SK-N-SH (cell line): ENCODE measurements at places on chromosomes 12 and 14.

DNA sequence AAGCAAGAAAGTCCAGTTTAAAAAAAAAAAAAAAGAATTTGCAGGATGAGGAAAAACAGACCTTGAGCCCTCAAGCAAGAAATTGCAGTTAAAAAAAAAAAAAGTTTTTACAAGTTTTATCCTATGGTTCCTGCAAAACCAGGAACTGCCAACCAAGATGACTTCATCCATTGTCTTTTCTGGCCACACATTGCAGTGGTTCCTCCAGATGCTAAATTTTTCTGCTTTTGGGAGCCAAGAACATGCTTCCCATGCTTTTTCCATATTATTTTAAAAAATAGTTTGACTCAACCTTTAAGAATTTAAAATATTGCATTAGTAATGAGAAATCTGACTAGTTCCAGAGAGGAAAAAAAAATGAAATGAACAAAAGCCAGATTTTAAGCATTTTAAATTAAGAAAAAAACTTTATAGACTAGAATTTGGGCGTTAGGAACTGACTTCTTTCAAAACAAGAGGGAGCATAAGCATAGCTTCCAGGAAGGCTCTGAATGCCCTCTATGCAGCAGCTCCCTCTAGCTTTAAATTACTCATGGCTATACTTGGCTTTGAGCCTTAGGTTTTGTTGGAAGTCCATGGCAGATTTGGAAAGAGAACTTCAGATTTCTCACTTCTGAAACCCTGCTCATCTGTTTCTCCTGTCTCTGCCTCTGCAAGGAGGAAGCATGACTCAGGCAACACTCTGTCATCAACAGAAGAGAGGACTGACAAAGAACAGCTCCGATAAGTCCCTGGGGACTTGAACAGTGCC is 124.5 kb downstream of the GPR65 start:
- no peak for DNase-seq

DNA sequence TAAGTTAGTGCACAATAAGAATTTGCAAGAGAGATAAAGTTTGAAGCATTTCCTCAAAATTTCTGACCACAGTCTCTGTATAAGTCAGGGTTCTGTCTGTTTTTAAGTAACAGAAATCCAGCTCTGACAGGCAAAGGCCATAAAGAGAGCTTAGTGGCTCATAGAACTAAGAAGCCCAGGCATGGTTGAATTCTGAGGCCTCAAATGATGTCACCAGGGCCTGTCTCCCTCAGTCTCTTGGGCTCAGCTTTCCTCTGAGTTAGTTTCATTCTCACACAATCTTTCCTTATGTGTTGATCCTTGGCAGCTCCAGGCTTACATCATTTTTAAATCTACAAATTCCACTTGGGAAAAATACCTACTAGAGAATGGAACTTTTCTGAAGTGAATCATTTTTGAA is 173.4 kb upstream of the ATP2B1 start:
- DNase-seq: no peak

DNA sequence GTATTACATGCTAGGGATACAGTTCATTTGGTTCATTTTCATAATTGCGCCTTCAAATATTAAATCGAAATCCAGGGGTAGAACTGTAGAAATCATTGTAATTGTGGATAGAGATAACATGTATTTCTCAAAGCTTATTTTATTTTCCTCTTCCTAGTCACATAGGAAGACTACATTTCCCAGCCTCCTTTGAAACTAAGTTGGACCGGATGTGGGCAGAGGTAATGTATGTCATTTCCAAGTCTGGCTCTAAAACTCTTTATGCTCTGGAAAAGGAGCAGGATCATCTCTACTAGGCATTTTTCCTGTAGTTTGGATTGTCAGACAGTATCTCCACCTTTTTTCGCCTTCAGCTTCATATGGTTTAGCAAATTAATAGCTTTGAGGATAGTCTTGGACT is 70.1 kb upstream of the CRY1 start:
- DNase-seq: no peak

- DNase-seq: no peak
These were observed 85.3 kb downstream of the RFLNA start for GRCh38 chr12:124379938-124380754.

DNA sequence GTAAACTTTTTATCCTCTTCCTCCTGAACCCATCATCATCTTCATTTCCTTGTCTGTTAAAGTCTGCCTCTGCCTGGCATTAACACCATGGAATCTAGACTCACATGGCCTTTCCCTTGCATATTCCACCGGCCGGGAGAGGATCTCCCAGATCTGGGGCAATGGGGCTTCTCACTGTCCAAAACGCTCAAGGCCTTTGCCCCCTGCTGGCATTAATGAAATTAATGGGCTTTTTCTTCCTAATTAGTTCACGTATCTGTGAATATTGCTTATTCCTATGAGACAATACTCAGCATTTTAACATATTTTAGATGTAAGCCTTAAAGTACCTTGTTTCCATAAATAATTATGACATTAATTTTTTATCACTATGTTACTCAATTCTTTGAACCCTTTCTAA is 42.9 kb upstream of the CAPRIN2 start:
- DNase-seq: no peak

- DNase-seq: no peak
These were observed 6.0 kb downstream of the SPTB start for GRCh38 chr14:64873506-64874219.

DNA sequence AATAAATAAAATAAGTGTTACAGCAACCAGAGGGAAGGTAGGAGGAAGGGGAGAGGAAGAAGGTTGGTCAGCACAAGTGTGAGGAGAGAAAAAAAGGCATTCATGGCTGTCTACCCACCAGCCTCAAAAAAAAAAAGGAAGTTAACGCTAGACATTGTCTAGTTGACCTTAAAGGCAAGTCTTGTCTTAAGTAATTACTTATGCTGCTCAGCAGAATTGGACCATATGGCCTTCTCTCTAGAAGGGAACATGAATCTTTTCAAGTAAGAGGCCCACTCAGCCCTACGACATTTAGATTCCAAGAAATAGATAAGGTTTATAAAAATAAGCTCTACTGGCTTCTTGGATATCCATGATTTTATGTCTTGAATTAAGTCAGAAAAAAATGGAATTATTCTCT is 172.7 kb downstream of the ETNK1 start:
- no peak for DNase-seq

DNA sequence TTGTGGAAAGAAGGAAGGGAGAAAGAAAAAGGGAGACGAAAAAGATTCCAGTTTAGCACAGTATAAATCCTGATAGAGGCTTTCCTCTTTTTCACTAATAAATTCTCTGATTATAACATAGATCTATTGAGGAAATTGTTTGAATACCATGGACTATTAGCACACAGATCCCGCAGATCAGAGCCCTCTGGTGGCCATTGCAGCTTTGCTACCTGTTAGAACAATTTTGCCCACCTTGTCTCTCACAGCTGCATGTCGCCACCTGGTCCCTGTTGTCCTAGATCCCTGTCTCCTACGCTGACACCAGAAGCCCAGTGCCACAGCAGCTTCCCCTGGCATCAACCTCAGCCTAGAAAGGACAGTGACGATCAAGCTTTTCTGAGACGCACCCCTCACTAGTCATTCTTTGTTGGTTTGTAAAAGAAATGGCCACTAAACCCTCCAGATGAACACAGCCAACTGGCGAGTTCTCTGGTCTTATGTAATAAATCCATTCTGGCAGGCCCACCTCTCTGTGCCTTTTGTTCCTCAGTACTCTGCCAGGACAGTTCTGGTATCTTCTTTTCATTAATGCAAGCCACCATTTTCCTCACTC is 9.9 kb downstream of the GPHB5 start:
- DNase-seq: peak; percentile 12

DNA sequence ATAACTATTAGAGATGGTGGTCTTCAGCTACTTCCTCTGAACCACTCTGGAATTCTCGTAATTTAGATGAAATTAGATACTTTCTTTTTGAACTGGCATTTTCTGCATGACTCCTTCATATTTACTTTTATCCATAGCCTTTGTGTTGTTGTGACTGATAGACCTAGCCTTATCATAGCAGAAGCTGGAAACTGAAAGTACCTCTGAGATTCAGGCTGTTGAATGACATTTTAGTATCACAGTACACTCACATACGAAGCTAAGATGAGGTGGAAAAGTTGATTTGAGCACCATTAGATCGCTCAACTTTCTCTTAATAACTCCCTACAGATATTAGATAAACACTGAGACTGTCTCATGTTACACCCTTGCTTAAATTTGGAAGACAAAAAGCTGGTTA is 525.1 kb upstream of the FBXO33 start:
- DNase-seq: no peak

- DNase-seq: no peak
These were observed 168.5 kb upstream of the SFSWAP start for GRCh38 chr12:131542351-131542750.

GRCh38 chr12:47382305-47382704 is 302.5 kb upstream of the AMIGO2 start:
- DNase-seq: no peak
